Stimulated activated CD8-positive, alpha-beta memory T cell treated with anti-CD3 and anti-CD28 coated beads, Interleukin-7, amount 100 ng/mL, for 24 hours (primary cell): ENCODE measurements at places on chromosomes 2 and 18.

- DNase-seq: no peak
These were observed 17.9 kb downstream of the PIAS2 start for GRCh38 chr18:46899274-46899948.

- DNase-seq: no peak
These were observed 75.9 kb downstream of the ITGB1BP1 start for GRCh38 chr2:9347411-9347881.

DNA sequence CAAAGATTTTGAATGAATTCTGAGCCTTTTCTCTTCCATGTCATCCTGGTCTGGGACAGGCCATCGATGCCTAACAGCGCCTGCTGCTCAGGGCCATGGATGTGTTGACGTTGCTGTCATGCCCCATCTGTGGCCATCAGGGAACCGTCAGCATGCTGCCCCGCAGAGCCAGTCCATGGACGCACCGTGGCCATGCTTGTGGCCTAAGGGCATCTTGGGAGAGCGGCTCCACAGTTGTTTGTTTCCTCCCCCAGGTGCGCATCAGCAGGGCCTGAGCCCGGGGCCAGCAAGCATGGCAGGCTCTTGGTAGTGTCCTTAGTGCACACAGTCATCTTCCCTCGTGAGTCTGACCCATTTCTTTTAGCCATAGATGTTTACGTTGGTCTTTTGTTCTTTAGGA is 142.7 kb downstream of the VAPA start:
- no peak for DNase-seq

DNA sequence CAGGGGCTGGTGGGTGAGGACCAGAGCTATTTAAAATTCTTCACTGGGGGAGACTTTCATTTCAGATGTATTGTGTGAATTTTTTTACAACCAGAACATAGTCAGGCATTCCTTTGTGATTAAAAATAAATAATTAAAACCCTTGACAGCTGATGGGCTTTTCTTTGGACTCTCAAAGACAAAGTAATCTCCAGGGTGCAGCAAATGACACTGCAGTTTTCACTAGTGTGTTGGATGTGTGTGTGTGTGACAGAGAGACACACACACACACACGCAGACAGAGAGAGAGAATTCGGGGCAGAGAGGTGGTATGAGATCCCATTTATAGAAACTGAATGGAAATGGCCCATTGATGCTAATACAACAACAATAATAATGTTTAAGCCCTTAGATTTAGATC is 10.3 kb upstream of the GALNT14 start:
- DNase-seq: no peak

DNA sequence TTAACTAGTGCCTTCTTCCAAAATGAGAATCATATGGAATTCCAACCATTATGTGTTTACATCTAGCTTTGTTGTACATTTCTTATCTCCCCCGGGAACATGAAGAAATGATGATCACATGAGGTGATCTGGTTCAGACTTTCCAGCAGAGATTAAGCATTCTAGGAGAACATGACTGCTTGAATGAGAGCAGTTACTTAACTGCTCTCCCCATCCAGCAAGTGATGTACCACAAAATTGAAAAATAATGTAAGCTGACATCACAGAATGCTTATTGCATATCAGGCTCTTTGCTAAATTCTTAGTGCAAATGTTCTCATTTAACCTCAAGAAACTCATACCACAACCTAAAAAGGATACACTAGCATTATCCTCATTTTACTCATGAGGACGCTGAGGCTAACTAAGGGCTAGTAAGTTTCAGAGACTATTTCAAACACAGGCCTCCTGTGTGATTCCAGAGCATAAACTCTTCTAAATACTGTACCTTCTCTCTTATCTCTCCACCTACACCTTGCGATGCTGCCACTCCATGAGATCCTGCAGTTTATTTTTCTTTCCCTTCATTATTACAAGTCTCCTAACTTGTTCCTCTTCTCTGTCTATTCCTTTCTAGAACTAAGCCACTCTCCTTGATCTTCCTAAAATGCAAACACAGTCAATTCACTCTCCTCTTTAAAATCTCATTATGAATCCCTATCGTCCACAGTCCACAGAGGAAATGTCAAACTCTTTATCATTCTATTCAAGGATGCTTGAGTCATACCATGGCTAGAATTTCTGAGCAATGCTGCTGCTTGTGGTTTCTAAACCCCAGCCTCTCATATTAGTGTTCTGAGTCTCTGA is 1224.8 kb upstream of the ZEB2 start:
- DNase-seq: no peak

GRCh38 chr2:42756966-42757513 is 6.9 kb downstream of the OXER1 start:
- DNase-seq: no peak

- no peak for DNase-seq
These were observed 242.2 kb downstream of the FHOD3 start for GRCh38 chr18:36539674-36540231.

GRCh38 chr2:6863792-6864191 is 1.9 kb downstream of the CMPK2 start:
- no peak for DNase-seq

GRCh38 chr2:73895473-73895872 is 2.7 kb downstream of the ACTG2 start:
- no peak for DNase-seq
